ENCODE measurements at places on chromosomes 11 and 22.

DNA sequence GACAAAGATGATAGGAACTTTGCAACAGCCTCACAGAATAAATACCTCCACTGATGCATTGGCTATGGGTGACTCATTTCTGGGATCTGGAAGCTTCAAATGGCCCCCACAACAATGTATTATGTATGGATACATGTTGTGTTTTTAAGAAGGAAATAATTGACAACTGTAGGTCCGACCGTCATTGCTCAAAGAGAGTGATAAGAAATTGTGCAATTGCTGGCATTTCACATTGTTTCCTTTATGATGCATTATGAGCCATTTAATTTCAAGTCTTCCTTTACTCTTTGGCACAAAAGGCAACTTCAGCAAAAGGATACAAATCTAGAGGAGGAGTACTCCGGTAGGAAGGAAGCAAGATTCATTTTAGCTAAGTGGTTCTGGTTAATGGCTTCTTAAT is 2.0 kb downstream of the ANO3 start:
- no peak for DNase-seq

- no peak for DNase-seq
Measured at GRCh38 chr11:117583063-117583801, 213.8 kb downstream of the DSCAML1 start.

GRCh38 chr11:125942771-125943428 is 2.9 kb upstream of the VSIG10L2 start:
- DNase-seq: no peak

DNA sequence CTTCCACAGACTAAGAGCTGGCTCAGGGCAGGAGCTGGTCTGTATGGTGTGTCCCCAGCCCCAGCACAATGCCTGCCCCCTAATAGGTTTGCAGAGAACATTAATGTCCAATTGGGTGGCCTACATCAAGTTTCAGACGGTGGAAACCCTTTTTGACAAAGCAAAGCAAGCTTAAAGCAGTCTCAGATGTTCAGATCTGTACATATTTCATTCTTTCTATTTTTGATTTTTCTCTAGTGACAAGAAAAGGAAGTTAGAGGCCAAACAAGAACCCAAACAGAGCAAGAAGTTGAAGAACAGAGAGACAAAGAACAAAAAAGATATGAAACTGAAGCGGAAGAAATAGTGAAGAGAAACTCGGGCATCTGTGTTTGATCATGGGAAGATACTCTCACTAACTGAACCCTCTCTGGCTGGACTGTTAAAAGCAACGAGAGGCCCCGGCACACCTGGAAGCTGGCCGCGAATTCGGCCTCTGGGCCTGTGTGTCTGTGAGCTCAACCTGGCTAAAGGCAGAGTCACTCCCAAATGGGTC is 40.5 kb downstream of the NAT10 start:
- no peak for DNase-seq

- no peak for DNase-seq
Measured at GRCh38 chr11:117551761-117552343, 224.2 kb downstream of the CEP164 start.

- no peak for DNase-seq
Measured at GRCh38 chr22:20395181-20395906, 1.4 kb downstream of the ZNF74 start.

- DNase-seq: no peak
Measured at GRCh38 chr22:46416520-46416871, 81.0 kb downstream of the TRMU start.

DNA sequence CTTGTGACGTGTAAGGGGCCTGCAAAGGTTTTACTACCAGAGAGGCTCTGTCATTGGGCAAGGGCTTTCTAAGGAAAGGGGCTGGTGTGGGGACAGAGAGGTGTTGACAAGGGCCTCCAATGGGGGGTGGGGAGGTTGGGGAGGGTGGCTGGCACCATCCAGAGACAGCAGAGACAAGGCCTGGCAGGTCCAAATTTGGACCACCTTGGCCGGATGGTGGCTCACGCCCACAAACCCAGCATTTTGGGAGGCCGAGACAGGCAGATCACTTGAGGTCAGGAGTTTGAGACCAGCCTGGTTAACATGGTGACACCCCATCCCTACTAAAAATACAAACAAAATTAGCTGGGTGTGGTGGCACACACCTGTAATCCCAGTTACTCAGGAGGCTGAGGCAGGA is 2.2 kb upstream of the CHRM4 start:
- DNase-seq: no peak

- no peak for DNase-seq
Measured at GRCh38 chr11:46628961-46629360, 11.6 kb downstream of the ATG13 start.

GRCh38 chr11:122656631-122657101 is 1.1 kb downstream of the UBASH3B start:
- peak; percentile 19 for DNase-seq

Measured in central memory CD8-positive, alpha-beta T cell (primary cell).